ENCODE measurements at places on chromosomes 5 and 9.

- no peak for DNase-seq
Observed at GRCh38 chr9:124526174-124526573, 19.0 kb upstream of the NR5A1 start.

DNA sequence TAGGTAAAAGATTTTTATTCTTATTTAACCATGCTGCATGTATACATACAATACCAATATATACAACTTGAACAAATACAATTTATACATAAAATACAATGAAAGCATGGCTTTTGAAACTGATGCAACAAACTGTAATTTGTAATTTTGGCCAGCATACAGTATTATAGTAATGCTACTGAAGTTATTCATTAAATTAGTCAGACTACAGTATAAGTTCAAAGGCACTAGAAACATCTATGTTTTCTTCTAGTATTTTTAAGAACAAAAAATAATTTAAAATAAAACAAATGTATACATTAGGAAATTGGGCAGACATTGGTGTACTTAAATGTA, 18.8 kb downstream of the IL4 start:
- peak; percentile 51 for DNase-seq

GRCh38 chr5:135034236-135034962, 371 bp upstream of the PITX1 start:
- DNase-seq, result peak; percentile 95

DNA sequence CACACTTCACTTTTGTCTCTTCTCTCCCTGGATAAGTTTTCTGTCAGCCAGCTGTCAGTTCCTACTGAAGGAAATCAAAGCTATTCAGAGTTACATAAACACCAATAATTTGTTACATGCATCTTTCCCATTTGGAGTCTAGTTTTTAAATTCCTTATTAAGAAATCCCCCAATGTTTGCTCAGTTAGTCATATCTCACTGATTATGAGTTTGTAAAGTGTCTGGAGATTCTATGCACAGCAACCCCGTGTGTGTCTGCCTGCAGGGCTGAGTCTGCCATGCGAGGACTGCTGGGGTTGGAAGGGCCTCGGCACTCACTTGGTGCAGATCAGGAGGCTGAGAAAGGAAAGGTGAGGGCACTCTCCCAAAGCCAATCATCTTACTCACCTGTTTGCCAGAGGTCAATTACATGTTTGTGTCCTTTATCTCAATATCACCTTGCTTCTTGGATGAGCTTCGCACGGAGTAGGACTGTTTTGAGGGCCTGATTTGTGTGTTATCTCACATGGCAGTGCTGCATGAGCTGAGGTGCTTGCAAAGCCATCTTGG, 3.3 kb downstream of the ANKRD34B start:
- DNase-seq, result no peak

DNA sequence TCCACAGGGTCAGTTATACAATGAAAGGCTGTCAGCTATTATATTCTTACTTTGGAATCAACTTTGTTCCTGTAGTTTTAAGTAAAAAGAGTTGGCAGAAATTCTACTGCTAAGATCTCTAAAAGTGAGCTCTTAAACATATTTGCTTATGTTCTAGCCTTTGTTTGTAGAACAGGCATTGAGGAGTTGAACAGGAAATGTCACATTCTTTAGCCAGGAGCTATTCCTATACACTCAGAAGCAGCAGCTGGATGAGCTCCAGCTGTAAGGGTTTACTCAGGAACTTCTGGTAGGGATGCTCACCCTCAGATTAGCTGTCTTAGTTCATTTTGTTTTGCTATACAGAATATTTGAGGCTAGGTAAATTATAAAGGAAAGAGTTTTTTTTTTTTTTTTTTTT, 22.4 kb upstream of the SPINK14 start:
- DNase-seq, result peak; percentile 6
